ENCODE measurements at places on chromosomes 16 and 17.

DNA sequence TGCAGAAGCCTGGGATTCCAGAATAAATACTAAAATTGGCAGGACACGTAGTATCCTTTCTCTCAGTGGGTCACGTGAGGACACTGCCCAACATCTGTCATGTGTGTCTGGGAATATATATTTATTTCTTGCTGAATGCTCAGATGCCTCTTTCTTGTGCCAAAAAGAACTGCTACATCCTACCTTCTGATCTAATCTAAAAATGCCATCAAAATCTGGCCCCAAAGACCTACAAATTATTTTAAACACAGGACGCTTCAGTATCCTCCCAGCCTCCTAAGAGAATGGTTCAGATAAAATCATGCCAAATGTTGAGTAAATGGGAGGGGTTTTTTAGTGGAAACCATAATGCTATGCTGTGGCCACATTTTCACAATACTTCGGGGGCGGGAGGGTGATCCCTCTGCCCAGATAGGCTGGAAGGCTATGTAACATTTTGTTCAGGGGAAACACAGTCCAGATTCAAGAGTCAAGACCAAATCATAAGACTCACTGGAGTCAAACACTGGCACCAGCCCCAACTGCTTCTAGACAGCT, 22.9 kb upstream of the CORO6 start:
- DNase-seq = no peak

DNA sequence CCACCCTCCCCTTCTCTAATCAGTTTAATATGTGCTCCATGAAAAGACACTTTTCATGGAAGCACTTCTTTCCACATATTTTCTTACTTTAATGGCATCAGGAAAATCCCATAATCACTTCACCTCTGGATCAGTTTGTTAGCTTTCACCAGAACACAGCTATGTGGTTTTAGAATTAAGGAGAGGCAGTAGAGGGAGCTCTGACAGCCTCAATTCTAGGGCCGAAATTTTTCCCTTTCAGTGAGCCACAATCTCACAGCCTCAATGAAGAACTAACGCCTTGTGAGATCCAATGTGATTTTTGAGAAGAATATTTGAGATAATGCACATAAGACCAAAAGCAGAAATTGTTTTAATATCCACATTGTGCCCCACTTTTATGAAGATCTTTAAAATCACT, 1494.0 kb upstream of the CDH8 start:
- no peak for DNase-seq

GRCh38 chr17:16962804-16963203, 9.1 kb downstream of the TNFRSF13B start:
- no peak for DNase-seq

- DNase-seq = no peak
Observed at GRCh38 chr17:36468903-36469635, 17.4 kb upstream of the ZNHIT3 start.

DNA sequence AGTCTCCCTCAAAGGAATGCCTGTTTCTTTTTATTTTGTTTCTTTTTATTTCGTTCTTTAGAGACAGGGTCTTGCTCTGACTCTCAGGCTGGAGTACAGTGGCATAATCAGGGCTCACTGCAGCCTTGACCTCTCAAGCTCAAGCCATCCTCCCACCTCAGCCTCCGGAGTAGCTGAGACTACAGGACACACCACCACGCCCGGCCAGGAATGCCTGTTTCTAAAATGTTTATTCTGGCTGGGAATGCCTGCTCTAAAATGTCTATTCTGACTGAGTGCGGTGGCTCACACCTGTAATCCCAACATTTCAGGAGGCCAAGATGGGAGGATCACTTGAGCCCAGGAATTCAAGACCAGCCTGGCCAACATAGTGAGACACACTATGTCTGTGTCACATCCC, 2.5 kb upstream of the MMP28 start:
- DNase-seq = no peak

DNA sequence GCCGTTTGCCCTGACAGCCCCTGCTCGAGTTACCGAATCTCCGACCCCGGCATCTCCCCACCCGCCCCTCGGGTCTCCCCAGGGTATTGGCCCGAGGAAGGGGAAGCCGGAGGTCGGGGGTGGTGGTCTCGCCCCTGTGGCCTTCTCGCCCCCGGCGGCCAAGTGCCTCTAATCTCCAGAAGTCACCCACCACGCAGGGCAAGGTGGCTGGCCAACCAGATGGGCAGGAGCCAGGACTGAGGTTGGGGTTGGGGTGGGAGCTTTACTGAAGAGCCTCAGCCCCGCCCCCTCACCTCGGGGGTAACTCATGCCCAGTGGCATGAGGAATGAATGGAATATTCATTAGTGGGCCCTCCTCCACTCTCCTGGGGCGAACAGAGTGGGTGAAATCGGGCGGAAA, 637 bp downstream of the DHRS11 start:
- DNase-seq = peak; percentile 52

GRCh38 chr16:85129876-85130704, 17.8 kb upstream of the CIBAR2 start:
- no peak for DNase-seq

GRCh38 chr17:78357177-78357586, 2.7 kb downstream of the SOCS3 start:
- DNase-seq = no peak

GRCh38 chr17:66971264-66971663, 6.8 kb downstream of the CACNG4 start:
- no peak for DNase-seq

- no peak for DNase-seq
Observed at GRCh38 chr17:82117139-82118090, 19.4 kb upstream of the FASN start.

- no peak for DNase-seq
Observed at GRCh38 chr17:56141046-56141839, 12.0 kb upstream of the ANKFN1 start.

DNA sequence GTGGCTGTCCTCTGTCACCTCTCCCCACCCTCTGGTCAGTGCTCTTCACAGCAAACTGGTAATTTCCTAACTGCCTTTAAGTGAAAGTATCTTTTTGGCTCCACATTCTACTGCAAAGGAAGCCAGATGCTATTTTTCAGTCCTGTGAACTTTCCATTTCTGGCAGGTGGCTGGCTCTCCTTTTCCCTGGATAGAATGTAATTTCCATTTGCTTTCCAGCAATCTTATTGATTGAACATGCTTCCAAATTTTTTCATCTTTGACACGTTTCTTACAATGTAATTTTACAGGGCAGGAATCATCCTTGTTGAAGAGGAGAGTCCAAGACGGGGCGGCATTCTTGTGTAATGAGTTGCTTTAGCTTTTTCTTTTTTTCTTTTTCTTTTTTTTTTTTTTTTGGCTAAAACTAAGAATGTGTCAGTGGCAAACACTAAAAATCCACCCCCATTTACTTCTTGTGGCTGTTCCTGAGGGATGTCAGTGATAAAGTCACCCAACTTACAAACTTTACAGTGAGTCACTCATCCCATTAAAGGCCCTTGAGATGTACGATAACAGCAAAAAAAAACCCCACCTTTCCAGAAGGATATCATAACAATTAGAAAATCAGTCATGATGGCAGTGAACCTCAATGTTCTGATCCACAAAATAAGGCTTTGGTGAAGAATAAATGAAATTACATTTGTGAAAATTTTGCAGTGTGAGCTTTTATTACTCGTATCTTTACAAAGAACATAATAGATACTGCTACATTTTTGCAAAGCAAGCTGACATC, 29.4 kb upstream of the PRKCA start:
- DNase-seq = no peak

- DNase-seq = no peak
Observed at GRCh38 chr17:67194134-67194533, 50.9 kb downstream of the HELZ start.

- DNase-seq = no peak
Observed at GRCh38 chr16:56343661-56344517, 81.5 kb downstream of the AMFR start.

DNA sequence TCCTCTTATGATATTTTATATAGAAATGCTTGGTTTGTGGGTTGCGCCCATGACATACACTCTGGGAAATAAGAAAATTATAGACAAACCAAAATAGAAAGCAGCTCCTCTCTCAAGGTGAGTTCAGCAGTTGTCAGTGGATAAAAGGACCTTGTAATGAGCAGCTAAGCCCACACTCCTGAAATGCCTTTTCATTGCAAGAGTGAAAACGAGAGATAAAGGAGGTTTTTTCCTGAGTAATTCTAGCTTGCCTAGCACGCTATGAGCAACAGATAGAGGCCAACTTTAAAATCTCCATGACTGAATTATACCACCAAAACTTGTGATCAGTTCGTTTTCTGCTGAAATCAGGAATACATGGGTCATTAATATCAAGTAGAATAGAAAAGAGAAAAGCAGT, 261.8 kb upstream of the CACNG5 start:
- no peak for DNase-seq

DNA sequence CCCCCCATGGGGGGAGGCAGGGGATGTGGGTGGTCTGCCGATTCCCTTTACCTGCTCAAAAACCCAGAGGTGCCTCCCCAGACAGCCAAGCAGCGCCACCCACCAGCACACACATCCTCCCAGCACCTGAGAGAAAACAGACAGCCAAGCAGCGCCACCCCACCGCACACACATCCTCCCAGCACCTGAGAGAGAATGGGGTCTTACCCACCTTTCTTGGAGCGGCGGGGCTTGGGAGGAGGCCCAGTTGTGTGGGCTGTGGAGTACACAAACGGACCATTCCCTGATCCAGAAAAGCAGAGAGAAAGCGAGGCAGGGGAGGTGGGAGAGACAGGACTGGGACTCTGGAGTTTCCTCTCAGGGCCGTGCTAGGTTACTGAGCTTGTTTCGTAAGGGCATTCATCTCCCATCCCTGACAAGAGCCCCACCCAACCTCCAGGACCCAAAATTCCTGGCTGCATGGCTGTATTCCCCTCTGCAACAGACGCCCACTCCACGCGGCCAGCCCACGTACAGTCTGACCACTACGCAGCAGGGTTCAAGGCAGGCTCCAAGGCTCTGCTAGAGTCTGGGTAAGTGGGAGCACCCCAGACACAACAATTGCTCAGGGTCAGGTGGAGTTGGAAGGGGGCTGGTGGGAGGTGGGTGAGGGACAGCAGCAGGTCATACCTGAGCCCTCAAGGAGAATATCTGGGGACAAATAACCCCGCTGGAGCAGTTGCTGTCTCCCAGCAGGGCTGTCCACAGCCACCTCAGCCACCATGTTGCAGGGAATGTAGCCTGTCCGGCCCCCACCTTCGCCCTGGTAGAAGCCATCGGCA, 22.3 kb downstream of the TSPOAP1 start:
- DNase-seq = no peak

- DNase-seq = no peak
Observed at GRCh38 chr16:1454561-1454960, 10.2 kb upstream of the CCDC154 start.

DNA sequence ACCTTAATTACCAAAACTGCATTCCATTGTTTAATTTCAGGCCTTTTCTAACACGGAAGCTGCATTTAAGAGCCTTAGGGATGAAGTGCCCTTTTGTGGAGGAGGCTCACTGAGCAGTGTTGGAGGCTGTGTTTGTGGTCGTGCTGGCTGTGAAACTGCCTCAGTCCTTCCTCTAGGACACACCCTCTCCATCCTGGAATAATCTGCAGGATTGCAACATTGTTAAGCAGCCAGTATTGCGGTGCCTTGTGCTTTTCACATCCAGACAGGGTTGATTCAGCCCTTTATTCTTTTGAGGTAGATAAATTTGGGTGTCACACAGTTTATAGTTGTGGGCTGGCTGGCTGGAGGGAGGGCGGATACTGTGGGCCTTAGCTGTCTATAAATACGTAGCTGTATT, 141.6 kb downstream of the CDRT15L2 start:
- no peak for DNase-seq

- no peak for DNase-seq
Observed at GRCh38 chr17:17156107-17156506, 50.0 kb downstream of the PLD6 start.

DNA sequence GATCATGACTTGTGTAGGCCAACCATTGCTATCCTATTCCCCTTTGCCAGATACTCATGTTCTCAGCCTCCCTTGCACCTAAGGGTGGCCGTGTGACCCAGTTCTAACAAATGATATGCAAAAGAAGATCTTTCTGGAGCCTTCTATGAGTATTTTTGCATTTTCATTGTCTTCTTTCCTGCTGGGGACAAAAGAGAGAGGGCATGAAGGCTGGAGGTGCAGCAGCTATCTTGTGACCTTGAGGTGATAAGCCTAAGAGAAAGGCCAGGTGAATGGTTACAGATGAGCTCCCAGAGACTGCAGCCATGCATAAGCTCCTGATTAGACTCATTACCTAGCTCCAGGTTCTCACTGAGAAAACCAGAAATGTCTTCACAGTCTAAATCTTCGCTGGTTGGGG, 38.8 kb upstream of the PRKCB start:
- DNase-seq = no peak

DNA sequence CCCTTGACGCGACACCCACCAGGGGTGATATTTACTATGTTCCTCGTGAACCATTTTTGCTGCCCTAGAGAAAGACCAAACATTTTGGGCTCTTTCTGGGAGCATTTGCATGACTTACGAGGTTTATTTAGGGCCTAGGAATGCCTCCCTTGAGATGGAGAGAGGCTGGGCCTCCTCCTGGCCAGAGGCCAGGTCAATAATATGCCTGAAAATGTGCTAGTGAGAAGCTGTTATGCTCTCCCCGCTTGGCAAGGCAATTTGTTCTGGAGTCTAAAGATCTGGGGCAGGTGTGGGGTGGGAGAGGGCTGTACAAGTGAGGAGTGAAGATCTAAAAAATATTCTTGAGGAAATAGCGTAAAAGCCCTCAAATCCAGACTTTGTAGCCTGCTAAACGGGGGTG, 587.3 kb upstream of the CDH5 start:
- DNase-seq = no peak

- no peak for DNase-seq
Observed at GRCh38 chr17:58195518-58196123, 3.1 kb downstream of the EPX start.

DNA sequence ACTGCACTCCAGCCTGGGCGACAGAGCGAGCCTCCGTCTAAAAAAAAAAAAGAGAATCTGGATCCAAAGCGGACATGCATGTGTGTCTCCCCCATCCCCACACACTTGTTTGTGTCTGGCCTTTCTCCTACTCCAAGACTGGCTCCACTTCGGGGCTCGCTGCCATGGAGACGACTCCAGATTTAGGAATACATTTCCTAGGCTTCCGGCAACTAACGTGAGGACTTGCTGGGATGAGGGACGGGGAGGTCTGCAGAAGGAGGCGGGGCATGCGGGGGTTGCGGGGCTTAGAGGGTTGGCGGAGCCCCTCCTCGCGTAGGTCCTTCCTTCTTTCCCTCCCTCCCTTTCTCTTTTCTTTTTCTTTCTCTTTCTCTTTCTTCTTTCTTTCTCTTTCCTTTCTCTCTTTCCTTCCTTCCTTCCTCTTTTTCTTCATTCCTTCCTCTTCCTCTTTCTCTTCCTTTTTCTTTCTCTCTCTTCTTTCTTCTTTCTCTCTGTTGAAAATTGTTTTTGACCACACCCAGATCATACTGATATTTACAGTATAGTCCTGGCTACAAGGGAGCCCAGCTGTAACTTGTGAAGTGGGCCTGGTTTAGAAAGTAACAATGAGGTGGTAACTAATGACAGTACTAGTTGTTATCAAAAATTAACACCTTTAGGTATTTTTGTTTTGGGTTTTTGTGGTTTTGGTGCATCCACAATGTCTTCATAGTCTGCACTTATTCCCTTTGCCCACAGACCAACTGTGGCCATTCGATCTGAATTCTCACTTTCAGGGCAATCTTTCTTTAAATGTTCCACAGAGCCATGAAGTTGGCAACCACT, 25.2 kb downstream of the MIS12 start:
- DNase-seq = peak; percentile 34
